Activated CD4-positive, CD25-positive, alpha-beta regulatory T cell treated with anti-CD3 and anti-CD28 coated beads, Interleukin-2, amount 50 U/mL, for 72 hours (primary cell): ENCODE measurements at places on chromosomes 6 and 20.

GRCh38 chr6:78398292-78398691 lies 469.1 kb upstream of the IRAK1BP1 start:
- no peak for DNase-seq

DNA sequence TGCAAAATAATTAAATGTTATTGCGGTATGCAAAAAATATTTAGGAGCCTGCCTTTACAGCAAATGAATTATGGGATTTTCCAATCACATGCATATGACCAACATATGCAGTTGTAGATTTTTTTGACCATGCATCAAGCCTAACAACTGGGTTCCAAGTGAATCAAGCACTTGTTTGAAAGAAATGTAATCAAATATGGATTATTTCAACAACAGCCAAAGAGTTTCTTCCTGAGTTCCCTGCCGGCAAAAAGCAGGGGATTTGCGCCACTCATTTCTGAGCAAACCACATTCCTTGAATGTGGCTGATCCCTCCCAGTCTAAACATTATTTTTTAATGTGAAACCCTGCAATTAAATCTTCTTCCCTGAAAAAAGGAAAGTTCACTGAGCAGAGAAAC lies 100.1 kb upstream of the ADTRP start:
- no peak for DNase-seq

GRCh38 chr6:137660296-137660731 lies 166.1 kb upstream of the OLIG3 start:
- DNase-seq: no peak

DNA sequence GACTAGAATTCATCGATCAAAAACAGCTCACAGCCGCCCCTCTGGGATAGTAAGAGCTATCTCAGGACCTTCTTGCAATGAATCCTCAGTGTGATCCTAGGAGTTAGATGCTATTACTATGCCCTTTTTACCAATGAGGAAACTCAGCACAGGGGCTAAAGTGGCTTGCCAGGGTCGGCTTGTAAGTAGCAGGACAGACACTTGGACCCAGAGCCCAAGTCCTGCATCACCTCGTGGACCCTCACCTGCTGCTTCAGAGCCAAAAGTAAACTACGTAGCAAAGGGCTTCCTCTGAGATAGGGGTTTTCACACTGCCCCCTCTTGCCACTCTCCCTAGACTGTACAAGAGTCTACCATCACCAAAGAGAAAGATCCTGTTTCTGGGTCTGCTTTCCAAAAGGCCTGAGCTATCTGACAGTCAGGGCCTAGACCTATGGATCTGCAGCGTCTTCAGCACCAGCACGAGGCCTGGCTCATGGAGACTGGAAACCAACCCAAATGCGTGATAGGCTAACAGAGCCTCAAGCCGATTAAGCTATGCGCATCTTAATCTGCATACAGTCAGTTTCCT lies 172.3 kb downstream of the ANKRD60 start:
- no peak for DNase-seq

DNA sequence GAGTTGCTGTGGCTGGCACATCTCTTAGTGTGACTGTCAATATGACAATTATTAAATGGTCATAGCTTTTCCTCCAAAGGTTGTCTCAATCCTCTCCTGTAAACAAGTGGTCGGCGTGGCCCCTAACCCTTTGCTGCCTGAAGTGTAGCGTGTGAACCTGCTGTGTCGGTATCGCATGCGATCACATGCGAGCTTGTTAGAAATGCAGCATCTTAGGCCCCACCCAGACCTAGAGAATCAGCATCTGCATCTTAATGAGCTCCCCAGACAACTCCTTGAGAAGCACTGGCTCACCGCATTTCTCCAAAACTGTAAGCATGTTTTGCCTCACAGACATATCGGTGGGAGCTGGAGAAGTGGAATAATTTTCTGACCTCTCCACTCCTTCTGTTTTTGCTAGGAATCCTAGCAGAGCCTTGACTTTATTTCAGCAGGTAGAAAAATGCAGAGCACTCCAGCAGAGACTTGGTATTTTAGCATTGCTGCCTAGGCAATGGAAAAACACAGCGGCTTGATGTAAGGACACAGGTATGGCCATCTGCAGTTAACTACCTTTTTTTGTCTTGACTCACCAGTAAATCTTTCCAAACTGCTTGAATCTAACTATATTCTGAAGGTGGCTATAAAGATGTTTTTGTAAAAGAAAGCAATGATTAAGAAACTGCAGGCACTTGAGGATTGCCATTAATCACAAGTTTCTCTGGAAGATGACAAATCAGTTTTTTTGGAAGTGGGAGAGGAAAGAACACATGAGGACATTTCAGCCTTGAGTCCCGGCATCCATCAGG lies 67.6 kb downstream of the PSMG4 start:
- no peak for DNase-seq

GRCh38 chr6:157280157-157280556 lies 43.2 kb downstream of the TMEM242 start:
- no peak for DNase-seq

DNA sequence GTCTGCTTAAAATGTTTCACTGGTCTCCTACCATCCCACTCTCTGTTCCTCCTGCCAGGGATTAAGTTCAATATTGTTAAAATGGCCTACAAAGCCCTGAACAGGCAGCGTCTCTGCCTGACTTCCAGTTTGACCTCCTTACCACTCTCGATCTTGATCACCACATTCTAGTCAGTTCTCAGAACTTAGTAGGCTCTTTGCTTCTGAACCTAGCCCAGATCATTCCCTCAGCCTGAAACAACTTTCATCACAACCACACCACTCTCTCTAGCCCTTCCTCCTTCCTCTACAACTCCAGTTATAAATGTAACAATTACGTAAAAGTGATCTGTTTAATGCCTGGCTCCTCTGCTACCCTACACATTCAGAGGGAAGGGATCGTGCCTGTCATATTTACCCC lies 53.3 kb downstream of the ATG5 start:
- DNase-seq: no peak

- DNase-seq: no peak
Observed at GRCh38 chr6:107538856-107539387, 49.0 kb downstream of the SOBP start.

GRCh38 chr6:138979813-138980668 lies 8.0 kb downstream of the REPS1 start:
- no peak for DNase-seq

DNA sequence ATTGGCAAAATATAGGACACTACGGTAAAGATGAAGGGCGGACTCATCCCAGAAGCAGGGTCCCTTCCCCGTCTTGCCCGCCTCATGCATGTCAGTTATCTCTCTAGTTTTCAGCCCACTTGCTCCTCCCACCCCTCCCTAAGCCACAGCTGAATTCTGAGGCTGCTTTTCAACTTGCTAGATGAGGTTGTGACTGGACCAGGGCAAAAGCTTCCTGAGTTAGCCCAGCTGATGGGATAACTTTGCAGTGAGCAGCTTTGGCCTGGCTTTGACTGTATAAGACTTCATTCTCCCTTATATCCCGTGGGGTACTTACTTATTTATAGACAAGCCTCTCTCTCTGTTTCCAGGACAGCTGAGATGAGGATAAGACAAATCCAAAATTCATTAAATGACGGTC lies 23.2 kb downstream of the GHRH start:
- no peak for DNase-seq

DNA sequence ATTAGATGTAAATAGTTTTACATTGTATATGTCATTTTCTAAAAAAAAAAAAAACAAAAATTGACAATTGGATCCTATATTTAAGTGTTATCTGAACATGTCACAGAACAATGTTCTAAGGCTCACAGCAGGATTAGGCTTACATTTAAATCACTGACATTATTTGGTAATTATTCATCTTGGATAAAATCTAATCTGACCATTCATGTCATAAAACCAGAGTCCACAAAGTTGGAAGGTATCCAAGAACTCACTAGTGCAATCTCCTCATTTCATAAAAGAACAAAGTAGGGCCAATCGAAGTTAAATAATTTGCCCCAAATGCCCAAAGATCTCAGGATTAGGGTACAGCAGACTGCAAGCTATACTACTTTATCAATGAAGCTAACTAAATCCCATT lies 73.0 kb downstream of the PDSS2 start:
- no peak for DNase-seq

DNA sequence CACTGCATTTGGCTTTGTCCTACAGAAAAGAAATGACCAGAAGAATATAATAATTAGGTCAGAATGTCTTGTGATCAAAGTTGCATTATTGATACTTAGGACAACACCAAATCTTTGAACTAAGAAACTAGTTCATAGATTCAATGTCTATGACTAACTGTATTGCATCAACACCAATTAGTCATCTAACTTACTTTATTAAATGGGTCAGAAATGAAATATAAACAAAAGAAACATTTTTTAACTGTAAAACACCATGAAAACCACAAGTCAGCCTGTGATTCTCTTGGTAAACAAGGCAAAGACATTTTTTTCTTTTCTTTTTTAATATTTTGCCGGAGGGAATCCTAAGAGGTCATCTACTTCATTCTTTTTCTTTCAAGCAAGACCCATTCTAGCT lies 114.1 kb upstream of the HDDC2 start:
- DNase-seq: no peak
